ENCODE measurements at places on chromosomes 12 and 14.

GRCh38 chr12:127745469-127746212, 521.3 kb upstream of the TMEM132C start:
- DNase-seq = no peak

DNA sequence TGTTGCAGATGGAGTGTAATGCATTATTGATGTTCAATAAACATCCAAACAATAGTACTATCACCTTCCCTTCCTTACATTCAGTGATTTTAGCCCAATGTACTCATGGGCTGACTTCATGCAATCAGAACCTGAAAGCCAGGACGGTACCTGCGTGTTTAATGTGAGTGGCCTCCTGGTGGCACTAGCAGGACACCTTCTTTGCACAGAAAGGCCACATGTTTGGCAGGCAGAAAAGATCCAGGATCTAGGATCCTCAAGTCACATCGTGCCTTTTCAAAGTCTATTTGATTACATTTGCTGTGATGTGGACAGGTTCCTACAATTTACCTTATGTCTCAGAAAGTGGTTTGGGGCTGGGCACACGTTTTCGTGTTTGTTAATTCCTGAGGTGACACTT, 82.9 kb downstream of the NEDD1 start:
- DNase-seq = no peak

DNA sequence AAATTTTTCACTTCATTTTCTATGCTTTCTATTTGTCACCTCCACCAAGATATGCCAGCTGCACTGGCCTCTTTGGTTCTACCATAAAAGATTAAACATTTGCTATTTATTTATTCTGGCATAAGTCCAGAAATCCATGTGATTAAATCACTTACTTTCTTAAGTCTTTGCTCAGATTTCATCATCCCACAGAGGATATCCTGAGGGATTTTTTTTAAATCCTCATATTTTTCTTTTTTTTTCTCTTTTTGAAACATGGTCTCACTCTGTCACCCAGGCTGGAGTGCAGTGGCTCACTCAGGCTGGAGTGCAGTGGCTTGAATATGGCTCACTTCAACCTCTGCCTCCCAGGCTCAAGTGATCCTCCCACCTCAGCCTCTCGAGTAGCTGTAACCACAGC, 645.4 kb upstream of the ATXN7L3B start:
- no peak for DNase-seq

DNA sequence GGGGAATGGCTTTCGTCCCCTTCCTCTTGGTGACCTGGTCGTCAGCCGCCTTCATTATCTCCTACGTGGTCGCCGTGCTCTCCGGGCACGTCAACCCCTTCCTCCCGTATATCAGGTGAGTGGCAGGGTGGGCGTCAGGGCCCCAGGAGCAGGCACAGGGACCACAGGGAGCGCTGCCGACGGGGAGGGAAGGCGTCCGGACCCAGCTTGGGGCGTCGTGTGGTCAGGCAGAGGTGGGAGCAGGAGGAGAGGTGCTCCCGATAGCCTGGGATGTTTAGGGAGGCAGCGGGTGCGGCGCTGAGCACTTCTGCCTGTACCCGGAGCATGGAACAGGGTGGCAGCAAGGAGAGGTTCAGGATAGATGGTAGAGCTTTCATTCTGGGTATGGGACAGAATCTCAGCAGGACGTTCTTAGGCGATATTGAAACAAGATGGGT, 444 bp downstream of the DRAM1 start:
- no peak for DNase-seq

- no peak for DNase-seq
Observed at GRCh38 chr12:106125351-106126095, 13.2 kb downstream of the NUAK1 start.

DNA sequence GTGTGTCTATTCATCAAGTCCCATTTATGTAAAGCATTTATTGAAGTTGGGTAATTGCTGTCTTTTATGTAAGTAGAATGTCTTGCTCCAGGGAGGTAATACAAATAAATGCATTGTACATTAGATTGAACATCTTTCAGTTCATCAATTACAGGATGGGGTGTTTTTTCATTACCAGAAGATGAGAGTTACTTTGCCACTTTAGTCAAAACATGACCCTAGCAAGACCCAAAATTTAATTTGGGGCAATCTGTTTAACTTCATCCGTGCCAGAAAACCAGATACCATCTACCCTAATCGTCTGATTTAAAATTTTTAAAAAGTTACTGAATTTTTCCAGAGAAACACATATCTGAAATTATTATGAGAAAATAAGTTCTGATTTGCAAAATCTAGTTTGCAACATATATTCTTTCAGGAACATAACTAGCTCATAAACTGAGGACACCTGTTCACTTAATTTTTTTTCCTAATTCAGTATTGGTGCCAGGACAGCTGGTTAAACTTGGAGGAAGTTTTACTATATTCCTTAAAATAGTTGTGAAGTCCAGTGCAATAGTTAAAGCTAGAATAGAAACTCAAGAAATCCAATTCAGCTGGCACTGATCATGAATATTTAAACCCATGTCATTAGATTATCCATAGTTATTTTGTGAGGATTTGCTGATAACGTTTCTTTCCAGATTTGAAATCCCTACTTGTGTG, 114.5 kb downstream of the SRGAP1 start:
- no peak for DNase-seq

DNA sequence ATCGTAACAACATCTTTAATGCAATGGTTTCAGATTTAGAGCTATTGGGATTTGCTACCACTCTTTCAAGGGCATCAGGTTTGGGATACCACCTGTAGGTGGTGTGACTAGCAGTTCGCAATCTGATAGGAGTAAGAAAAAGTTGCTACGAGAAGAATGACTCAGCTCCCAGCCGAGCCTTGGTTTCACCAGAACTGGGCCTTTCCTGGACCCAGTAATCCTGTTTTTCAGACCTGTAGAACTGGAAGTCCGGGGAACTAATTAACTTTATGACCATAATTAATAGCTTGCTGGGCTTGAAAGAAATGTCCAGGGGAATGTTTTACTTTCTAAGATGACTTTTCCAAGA, 770 bp downstream of the ABHD4 start:
- no peak for DNase-seq

DNA sequence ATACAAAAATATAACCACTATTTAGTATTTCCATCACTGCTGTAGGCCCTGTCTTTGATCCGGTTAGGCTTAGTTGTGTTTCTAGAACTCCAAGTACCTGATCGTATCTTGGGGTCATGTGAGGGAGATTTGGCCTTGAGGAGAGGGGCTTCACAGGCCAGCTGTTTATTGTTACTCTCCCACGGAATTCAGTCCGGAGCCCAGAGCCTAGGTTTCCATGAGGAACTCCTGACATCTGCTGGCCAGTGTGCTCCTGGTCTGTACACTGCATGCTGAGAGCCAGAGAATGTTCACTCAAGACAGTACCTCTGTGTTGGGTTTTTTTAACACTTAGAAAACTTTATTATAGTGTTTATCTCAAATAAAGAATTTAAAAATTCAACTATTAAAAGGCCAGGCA, 341.0 kb upstream of the TMEM132C start:
- DNase-seq = no peak

Data from activated CD4-positive, CD25-positive, alpha-beta regulatory T cell treated with anti-CD3 and anti-CD28 coated beads, Interleukin-2, amount 50 U/mL, for 16 hours (primary cell).